ENCODE measurements at places on chromosomes 7 and 10.

- DNase-seq, result no peak
Observed at GRCh38 chr10:62894156-62894555, 78.0 kb upstream of the EGR2 start.

- no peak for DNase-seq
Observed at GRCh38 chr10:82680608-82681007, 805.6 kb downstream of the NRG3 start.

- no peak for DNase-seq
Observed at GRCh38 chr7:141160246-141160860, 86.5 kb downstream of the TMEM178B start.

- no peak for DNase-seq
Observed at GRCh38 chr7:156419782-156420181, 220.8 kb upstream of the RNF32 start.

- no peak for DNase-seq
Observed at GRCh38 chr7:100803398-100804161, 23.7 kb downstream of the EPHB4 start.

GRCh38 chr10:127618797-127619196, 69.7 kb downstream of the NPS start:
- DNase-seq, result no peak

DNA sequence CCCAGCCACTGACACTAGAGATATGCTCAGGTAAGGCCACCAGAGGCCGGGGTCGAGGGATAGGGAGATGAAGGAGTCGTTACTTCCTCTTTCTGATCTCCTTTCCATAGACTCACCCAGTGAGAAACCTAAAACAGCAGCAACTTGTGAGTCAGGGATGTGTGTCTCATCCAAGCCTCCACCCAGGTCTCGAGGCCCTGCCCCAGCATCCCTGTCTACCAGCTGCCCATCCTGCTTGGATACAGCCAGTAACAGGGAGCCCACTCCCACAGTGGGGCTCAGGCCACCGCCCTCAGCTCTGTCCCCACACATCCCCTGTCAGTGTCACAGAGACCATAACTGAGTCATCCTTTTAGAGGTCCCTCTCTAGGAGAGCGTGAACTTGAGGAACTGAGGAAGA, 49.6 kb upstream of the CHST15 start:
- no peak for DNase-seq

- DNase-seq, result no peak
Observed at GRCh38 chr7:15016766-15017165, 114.2 kb upstream of the DGKB start.

DNA sequence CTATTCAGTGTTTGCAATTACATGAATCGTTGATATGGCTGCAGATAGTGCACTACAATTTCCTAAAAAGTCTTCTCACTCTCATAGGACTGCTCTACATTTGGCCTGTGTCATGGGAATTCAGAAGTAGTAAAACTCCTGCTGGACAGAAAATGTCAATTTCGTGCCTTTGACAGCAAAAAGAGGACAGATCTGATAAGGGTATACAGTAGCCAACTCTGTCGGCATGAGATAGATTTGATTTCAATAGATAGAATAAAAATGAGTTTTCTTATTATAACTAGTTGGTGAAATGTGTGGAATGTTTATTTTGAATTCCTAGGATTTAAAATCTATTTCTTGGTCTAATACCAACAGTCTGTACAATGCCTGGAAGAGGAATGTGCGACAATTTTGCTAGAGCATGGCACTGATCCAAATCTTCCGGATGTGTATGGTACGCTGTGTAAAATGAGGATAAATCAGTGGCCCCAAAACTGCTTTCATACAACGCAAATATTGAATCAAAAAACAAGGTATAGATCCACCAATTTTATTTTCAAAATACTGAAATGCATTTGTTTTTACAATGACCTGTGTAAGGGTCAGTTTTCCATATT, 133.5 kb upstream of the CDK13 start:
- no peak for DNase-seq

Measured in activated gamma-delta T cell (primary cell).